ENCODE measurements at places on chromosomes 5 and 9.

GRCh38 chr5:59569608-59570334, 323.8 kb downstream of the PDE4D start:
- DNase-seq: no peak

GRCh38 chr9:13758936-13759335, 479.4 kb upstream of the MPDZ start:
- DNase-seq: no peak

GRCh38 chr9:127388037-127388855, 8.7 kb upstream of the SLC2A8 start:
- peak; percentile 76 for DNase-seq

- DNase-seq: no peak
These were observed 12.8 kb downstream of the AMBP start for GRCh38 chr9:114065304-114065703.

DNA sequence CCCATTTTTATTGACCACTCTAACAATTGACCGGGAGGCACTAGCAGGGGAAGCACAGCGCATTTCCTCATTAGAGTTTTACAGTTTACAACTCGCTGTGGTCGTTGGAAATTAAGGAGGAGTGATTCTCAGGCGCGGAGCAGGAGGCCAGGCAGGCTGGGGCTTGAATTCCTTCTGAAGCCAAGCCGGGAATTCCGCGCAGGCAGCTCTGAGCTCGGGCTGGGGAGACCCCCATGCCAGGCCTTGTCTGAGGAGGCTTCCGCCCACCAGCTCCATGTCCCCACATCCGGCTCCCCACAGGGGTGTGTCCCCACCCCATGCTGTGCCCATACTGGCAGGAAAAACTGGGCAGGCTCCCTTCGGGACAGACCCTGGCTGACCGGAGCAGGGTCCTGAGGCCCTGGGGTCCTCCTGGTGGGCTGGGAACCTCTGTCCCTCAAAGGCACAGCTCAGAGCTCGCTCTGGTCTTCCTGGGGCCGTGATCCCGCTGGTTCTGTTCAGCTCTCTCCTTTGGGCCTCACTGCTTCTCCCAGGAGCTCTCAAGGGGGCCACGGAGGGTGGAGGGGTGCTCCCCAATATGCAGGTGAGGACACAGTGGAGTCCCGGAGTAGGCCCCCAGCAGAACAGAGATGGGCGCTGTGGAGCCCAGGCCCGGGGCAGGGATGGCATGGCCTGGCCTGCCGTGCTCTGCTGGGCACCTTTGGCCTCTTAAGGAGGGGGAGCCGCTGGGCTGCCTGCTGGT, 1.3 kb upstream of the NRARP start:
- no peak for DNase-seq
